Hepatocyte (in vitro differentiated cells): ENCODE measurements at places on chromosomes 13 and 19.

GRCh38 chr13:45878966-45879365 lies 27.4 kb upstream of the SIAH3 start:
- H3K36me3 ChIP-seq: no peaks in the 10 kb centered on the region
- H3K27me3 ChIP-seq: peaks cover 9% of the 10 kb centered on the region
- no peaks in the 10 kb centered on the region for H3K4me1 ChIP-seq

GRCh38 chr13:33799950-33800592 lies 17.9 kb upstream of the RFC3 start:
- no peaks in the 10 kb centered on the region for H3K4me1 ChIP-seq
- no peaks in the 10 kb centered on the region for H3K36me3 ChIP-seq
- no peaks in the 10 kb centered on the region for H3K27me3 ChIP-seq
- H3K27ac ChIP-seq: no peak overlapping the region
- H3K4me3 ChIP-seq: no peak overlapping the region

DNA sequence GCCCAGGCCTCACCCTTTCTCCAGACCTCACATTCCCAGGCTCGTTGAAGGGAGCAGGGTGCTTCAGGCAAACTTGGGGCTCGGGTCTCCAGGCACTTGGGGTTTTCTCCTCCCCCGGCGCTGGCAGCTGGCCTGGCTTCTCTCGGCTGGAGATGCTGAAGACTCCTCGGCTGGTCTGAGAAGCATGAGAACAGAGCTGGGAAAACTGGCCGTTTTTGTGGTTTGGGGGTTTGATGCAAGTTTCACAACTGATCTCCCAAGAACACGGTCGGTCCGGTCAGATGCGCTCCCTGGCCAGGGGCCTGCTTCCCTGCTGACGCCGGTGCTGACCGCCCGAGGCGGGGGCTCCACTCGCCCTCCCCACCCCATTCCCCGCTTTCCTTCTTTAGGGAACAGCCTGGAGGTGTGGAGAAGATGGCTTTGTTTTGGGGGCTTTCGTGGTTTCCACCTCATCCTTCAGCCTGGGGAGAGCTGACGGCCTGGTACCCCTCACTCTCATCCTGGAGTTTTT lies 35.3 kb downstream of the CEBPA start:
- no peak for DNase-seq
- no peaks in the 10 kb centered on the region for H3K36me3 ChIP-seq
- H3K27ac ChIP-seq: no peak overlapping the region
- no peaks in the 10 kb centered on the region for H3K27me3 ChIP-seq
- H3K4me3 ChIP-seq: no peak overlapping the region
- H3K4me1 ChIP-seq: no peaks in the 10 kb centered on the region

DNA sequence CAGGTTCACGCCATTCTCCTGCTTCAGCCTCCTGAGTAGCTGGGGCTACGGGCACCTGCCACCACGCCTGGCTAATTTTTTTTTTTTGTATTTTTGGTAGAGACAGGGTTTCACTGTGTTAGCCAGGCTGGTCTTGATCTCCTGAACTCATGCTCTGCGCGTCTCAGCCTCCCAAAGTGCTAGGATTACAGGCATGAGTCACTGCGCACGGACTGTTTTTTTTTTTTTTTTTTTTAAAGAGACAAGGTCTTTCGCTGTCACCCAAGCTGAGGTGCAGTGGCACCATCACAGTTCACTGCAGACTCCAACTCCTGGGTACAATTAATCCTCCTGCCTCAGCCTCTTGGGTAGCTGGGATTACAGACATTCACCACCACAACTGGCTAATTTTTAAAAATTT lies 8.2 kb upstream of the ADAMTS10 start:
- H3K36me3 ChIP-seq: no peaks in the 10 kb centered on the region
- H3K4me1 ChIP-seq: no peaks in the 10 kb centered on the region

GRCh38 chr13:89214185-89214584 lies 1543.0 kb downstream of the SLITRK5 start:
- no peaks in the 10 kb centered on the region for H3K27me3 ChIP-seq
- no peaks in the 10 kb centered on the region for H3K36me3 ChIP-seq
- no peak overlapping the region for H3K4me3 ChIP-seq
- H3K4me1 ChIP-seq: no peaks in the 10 kb centered on the region

DNA sequence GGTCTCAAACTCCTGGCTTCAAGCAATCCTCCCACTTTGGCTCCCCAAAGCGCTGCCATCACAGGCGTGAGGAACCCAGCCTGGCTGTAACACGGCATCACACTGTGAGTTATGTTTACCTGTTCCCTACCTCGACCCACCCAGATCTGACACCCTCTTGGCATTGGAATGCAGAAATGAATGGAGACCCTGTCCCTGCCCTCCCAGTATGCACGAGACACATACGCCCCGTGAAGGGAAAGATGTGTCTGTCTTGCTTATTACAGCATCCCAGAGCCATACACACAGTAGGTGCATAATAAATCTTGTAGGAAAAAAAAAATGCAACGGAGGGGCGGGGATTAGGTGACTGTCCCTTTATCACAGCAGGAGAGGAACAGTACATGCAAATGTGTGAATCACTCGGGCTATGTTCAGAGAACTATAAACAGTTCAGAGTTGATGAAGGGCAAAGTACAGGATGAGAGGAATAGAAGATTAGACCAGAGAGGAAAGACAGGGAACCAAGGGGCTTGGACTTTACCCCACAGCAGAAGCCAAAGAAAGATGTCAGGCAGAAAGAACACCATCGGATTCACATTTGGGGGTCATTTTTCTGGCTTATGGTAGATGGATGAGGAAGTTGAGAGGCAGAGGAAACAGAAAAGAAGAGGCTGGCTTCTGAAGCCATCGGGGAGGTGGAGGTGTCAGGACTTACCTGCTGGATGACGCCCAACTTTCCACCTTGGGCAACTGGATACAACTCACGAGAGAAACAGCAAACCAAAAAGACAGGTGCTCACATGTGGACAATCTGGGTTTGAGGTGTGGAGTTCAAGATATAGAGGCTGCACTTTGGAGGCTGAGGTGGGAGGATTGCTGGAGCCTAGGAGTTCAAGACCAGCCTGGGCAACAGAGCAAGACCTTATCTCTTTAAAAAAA lies 94.3 kb downstream of the INSR start:
- H3K27ac ChIP-seq: peak overlapping the region; percentile 98
- DNase-seq: peak; percentile 80
- H3K36me3 ChIP-seq: no peaks in the 10 kb centered on the region

DNA sequence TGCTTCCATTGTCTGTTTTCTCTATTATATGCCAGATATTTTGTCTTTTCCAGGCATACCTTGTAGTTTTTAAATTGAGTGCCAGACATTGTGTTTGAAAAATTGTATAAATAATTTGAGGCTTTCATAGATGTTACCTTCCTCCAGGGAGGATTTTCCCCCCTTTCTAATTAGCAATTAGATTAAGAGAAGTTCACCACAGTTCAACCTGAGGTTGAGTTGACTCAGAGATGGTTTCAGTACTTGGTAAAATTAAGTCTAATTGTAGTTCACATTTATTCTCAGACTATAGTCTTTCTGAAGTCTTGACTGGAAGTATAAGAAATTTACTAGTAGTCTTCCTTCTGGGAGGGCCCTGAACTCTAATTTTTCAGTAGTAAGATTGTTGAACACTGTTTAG lies 104.1 kb upstream of the SCEL start:
- H3K4me1 ChIP-seq: no peaks in the 10 kb centered on the region
- H3K4me3 ChIP-seq: no peak overlapping the region
- no peak for DNase-seq
- no peak overlapping the region for H3K27ac ChIP-seq
- no peaks in the 10 kb centered on the region for H3K36me3 ChIP-seq

GRCh38 chr19:46915386-46915785 lies 54.6 kb downstream of the ARHGAP35 start:
- no peaks in the 10 kb centered on the region for H3K27me3 ChIP-seq
- no peak overlapping the region for H3K27ac ChIP-seq
- H3K4me1 ChIP-seq: peaks cover 25% of the 10 kb centered on the region
- no peak overlapping the region for H3K4me3 ChIP-seq
- no peaks in the 10 kb centered on the region for H3K36me3 ChIP-seq
